NCI-H1694 treated with DMSO at 0.1 percent for 48 hours (cell line): ENCODE measurements at places on chromosomes 16 and 17.

DNA sequence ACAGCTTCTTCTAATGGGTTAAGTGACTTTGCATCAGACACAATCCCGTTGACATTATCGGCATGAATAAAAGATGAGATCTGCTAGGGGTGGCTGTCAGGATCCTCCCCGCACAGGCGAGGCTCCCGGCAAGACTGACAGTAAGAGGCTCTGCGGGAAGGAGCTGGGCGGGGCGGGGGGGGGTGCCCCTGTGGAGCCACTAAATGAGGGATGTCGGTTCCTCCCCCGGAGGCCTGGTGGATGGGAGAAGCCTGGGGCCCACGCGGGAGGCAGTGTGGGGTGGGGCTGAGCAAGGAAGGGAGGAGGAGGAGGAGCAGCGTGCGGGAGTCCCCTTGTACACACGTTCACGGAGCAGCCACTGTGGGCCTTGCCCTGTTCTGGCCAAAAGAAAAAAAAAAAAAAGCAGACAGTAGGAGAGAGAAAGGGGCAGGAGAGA lies 190.9 kb upstream of the GSE1 start:
- no peak for DNase-seq

DNA sequence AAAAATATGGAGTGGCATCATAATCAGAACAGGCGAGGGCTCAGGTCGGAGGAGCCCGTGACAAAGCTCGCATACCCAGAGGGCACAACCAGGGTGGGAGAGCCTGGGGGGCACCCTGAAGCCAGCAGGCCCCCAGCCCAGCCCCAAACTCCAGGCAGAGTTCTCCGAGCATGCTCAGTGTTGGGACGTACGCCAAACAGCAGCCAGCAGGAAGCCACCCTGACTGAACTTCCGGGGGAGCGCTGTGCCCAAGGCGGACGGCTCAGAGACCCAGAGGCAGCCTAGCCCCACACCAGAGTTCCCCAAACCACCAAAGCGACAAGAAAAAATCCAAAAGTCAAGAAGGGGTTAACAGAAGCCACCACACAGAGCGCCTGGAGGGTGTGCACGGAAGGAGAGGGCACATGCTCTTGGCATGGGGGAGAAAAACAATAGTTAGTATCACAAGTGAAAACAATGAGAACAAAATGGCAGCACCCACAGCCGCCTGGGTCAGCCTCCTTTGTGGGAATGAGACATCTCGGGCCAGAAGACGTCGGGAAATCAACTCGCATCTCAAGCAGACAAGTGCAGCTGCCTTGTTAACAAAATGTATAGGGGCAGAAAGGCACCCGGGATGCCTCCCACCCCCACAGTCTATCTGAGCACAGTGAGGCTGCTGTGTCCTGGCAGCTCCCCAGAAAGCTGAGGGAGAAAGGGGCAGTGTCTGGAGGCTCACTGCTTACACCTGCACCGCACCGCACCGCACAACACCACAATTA lies 11.9 kb downstream of the EXOC7 start:
- DNase-seq = no peak

DNA sequence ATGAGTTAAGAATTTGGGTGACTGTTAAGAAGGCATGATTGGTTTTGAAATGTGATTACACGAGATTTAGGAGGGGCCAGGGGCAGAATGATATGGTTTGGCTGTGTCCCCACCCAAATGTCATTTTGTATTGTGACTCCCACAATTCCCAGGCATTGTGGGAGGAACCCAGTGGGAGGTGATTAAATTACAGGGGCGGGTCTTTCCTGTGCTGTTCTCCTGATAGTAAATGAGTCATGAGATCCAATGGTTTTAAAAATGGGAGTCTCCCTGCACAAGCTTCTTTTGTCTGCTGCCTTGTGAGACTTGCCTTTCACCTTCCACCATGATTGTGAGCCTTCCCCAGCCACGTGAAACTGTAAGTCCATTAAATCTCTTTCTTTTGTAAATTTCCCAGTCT lies 34.6 kb downstream of the TMEM100 start:
- DNase-seq = no peak

- no peak for DNase-seq
Measured at GRCh38 chr17:53264730-53265129, 558.0 kb upstream of the KIF2B start.

DNA sequence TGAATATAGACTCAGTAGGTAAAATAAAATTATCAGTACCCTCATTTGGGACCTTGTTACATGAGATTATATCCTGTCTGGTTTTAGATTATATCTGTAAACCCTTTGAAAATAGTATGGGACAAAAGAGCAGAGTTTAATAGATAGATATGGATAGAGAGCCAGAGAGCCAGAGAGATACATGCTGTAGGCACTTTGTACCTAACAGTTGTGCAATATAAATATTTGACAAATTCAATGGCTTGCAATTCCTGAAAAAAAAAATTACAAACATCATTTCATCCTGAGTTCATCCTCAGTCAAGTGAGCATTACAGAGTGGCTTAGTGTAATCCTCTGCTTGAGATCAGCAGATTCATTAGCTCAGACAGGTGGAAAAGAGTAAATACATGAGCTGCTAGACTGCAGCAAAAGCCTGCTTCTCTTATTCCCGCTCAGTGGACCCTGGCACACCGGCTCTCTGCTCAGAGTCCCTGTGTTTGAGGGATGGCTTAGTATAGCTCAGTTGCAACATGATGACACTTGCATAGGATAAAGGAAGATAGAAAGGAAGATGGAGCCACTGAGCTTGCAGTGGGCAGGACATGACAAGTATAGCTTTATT lies 931.6 kb upstream of the GOT2 start:
- DNase-seq = no peak

DNA sequence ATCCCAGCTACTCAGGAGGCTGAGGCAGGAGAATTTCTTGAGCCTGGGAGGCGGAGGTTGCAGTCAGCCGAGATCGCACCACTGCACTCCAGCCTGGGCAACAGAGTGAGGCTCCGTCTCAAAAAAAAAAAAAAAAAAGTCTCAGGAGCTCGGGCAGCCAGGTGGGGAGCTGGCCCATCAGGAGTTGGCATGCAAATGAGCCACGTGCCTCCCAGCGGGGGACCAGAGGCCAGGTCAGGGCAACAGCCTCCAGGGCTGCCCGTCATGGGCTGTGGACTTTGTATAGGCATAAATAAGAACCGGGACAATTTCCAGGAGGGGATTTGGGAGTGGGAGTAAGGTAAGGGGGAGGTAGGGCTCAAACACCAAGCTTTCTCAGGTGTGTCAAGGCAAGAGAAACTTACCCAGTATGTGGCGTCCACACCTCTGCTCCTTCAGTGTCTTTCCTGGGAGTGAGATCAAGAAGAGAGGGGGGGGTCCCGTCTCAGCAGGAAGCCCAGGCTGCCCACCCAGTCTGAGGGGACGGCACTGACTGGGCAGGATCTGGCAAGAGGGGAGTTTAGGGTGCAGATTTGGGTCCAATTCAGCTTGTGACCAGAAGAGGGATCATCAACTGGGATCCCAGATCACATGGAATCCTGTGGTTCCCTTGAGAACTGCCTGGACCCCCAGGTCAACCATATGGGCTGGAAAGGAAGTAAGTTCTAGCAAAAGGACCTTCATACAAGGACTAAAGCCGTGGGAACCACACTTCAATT lies 22.3 kb upstream of the G6PC1 start:
- no peak for DNase-seq

DNA sequence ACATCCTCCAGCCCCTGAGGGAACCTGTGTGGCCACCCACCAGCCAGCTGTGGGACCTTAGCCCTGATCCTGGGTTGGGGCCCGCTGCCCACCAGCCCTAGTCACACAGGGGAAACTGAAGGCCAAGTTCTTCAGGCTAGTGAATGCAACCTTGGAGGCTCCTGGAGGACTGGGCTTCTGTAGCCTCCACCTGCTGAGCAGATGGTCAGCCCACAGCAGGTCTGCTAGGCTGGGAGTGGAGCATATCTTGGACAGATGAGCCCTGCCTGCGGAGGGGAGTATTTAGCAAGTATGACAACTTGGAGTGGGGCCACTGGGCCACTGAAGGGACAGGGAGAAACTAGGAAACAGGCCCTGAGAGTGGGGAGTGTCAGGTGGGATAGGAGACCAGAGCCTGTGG lies 4.1 kb downstream of the DPEP3 start:
- DNase-seq = no peak
